PC-3 (cell line): ENCODE measurements at places on chromosomes 4 and X. TPM values are rescaled to one million over a fixed set of nuclear protein-coding genes. Genes with fewer than 3 reads are reported as not detected.
A peak's percentile ranks its signal among the peaks of the same experiment; 100 is the strongest.

DNA sequence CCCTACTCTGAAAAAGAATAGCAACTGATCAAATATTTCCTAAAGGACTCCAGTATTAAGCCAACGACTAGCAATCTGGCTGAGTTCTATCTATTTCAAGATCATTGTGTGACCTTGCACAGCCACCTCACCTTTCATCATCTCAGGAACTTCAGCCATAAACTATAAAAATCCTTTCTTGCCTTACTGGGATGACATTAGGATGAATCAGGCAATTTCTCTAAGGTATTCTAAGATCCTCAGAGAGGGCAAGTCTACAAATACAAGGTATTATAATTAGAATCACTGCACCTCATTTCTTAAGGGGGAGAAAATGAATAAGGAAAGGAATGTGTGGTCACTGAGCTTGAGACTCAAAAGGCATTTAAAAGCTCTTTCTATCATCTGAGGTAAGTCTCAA is 152.6 kb downstream of the GRIA3 start:
- DNase-seq, result peak; percentile 57

LIN54 gene
- total RNA-seq, result 12.7 and 15.9 TPM in 2 replicates

DNA sequence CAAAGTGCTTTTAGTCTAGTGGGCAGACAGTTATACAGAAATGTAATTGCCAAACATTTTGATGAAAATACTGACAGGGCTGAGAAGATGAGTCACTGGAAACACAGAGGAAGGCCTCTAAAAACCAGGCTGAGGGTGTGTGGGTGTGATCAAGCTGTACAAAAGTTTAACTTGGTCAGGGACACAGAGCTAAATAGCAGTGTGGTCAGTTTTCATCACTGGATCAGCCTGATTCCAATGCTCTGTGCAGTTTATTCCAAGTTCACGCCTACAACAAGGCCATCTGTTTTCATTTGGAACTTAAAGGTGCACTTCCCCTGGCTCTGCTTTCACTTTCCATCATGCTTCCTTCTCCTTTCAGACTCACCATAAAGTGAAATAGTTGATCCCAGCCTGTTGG is 10.6 kb downstream of the CENPVL3 start:
- no peak for DNase-seq

DNA sequence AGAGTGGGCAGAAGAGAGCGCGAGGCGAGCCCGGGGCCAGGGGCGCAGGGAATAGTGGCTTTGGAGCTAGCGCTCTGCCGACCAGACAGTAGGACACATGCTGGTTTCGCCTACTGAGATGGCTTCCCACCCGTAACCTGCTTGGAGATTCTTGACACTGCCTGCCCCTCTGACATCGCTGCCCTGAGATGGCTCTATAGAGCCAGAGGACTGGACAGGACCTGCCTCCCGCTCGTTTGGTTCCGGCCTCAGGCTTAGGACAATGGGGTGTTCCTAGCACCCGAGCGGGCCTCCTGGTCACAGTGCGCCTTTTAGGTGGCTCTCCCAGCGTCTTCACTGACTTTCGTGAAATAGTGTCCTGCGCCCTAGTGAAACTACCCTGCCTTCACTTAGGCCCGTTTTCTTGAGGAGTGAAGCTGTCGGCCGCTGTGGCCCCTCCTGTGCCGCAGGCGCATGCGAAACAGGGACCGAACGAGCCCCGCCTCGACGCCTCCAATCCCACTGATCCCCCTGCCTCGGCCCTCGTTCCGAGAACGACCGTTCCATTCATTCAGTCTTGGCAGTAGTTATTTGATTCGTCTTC is 608 bp downstream of the TAF1 start:
- no peak for DNase-seq

- DNase-seq, result no peak
These were observed 147.5 kb upstream of the TTC29 start for GRCh38 chr4:147093206-147093605.

FOXP3 gene
- total RNA-seq, result not detected in 2 replicates

CT47B1 gene
- not detected in 2 replicates for total RNA-seq

DNA sequence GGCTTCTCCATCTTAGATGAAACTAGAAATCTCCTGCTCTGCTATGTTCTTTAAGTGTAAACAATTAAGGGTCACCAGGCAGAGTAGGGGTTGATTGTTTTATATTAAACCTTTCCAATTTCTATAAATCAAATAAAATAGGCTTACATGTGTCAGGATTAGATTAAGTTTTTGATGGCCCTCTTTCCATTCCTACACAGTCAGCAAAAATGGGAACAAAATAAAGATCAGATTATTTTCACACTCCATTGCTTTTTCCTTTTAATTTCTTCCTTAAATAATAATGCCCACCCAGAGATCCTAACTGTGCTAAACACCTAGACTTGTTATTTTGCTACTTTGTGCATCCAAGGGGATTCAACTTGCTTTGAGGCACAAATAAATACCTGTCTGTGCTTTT is 381.4 kb upstream of the MAGEB16 start:
- DNase-seq, result no peak

DNA sequence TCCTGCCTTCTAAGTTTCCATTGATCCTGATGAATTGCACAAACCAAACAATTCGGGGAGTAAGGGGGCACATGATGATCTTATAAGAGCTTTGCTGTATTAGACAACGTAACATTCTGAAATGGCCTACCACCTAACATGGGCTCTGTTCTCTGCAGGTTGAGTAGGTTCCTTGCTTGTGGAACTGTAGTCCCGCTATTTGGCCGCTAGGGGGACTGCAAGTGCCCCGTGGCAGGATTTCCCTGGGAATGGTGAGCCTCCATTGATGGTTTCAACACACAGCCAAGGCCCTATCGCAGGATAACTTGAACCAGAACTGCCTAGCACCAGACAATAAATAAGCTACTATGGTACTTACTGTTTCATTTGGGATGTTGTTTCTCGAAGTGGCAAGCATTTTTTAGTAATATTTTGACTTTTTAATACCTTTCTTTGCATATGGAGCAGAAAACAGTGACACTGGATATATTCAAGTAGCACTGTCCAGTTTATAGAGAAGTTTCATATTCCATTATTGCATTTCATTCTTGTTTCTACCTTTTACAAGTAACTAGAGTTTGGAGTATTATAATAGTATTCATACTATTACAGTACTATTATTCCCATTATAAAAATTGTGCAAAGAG is 11.9 kb downstream of the AR start:
- peak; percentile 10 for DNase-seq

- DNase-seq, result no peak
These were observed 49.3 kb downstream of the MRPL1 start for GRCh38 chr4:77911842-77912450.

DNA sequence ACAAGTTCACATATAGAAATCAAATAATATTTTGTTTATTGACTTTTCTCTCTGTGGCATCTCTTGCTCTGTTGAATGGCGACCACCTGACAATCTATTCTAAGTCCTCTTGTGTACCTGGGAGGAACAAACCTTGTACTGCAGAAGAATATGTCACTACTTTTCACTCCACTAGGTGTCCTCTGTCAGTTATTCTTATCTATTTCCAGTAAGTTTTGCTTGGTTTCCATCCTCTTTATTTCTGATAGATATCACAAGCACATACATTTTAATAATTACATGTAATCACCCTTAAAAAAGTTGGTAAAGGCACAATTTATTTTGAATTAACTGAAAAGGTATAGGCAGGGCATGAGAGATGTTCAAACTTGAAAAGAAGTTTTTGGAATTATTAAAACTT is 238.4 kb downstream of the SNCA start:
- peak; percentile 29 for DNase-seq

GPR101 gene
- not detected in 2 replicates for total RNA-seq

GRCh38 chr4:177579649-177580048 is 137.4 kb upstream of the AGA start:
- peak; percentile 10 for DNase-seq

GRCh38 chr4:27666943-27667342 is 806.3 kb downstream of the STIM2 start:
- peak; percentile 39 for DNase-seq

DNA sequence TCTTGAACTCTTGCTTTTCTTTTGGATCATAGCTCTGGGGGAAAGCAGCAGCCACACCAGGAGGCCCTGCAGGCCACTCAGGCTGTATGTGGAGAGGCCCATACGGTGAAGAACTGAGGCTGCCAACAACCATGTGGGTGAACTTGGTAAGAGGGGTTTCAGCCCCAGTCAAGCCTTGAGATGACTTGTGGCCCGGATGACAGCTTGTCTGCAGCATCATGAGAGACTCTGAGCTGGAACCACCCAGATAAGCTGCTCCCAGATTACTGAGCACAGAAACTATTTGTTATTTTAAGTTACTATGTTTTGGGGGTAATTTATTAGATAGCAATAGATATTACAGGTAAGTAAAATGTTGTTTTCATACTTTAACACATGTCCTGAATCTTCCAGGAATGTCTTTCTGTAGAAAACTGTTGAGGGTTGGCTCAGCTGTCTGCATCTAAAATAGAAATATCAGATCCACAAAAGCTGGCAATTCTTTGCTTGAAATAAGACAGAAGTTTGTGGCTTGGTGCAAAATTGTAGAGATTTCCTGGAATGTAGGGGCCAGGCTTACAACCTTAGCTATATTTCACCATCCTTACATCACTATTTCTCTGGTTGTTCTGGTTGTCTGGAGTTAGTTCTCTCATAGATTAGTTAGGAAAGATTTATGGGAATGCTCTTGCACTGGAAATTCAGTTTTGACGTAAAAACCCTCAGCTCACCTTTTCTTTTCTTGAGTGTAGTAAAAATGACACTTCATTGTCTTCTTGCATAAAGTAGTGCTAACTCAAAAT is 272.1 kb downstream of the RAPGEF2 start:
- DNase-seq, result no peak
